ENCODE measurements at places on chromosomes 2 and 18.

DNA sequence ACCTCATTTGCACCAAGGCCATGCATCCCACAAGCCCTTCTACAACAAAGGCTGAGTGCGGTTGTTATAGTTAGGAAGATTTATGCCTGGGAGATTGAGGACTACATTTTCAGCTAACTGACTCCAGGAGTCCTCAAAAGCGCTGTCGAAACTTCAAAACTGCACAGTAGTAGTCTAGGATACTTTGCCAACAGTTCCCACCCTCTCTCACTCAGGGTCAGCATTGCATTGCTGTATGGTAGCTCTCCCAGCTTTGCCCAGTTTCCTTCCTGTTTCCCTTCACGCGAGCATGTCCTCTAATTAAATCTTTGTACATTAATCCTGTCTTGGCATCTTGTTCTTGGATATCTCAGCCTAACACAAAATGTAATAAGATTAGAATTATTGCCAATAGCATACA lies 420.6 kb upstream of the UBE2E3 start:
- ATAC-seq: no peak

GRCh38 chr18:78883501-78883900 lies 96.1 kb upstream of the SALL3 start:
- ATAC-seq: no peak

GRCh38 chr2:118811514-118812115 lies 35.8 kb downstream of the EN1 start:
- ATAC-seq: no peak

GRCh38 chr2:145484448-145485097 lies 964.7 kb upstream of the ZEB2 start:
- peak; percentile 64 for ATAC-seq

- ATAC-seq: no peak
Measured at GRCh38 chr2:100110614-100111000, 31.8 kb downstream of the AFF3 start.

DNA sequence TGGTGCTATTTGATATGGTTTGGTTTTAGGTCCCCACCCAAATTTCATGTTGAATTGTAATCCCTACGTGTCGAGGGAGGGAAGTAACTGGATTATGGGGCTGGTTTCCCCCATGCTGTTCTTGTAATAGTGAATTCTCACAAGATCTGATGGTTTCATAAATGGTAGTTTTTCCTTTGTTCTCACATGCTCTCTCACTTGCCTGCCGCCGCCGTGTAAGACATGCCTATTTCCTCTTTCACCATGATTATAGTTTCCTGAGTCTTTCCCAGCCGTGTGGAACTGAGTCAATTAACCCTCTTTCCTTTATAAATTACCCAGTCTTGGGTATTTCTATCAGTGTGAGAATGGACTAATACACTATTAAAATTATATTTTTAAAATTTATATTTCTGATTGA lies 7.3 kb downstream of the DIS3L2 start:
- ATAC-seq: no peak

GRCh38 chr2:126995621-126996377 lies 97.1 kb downstream of the TEX51 start:
- no peak for ATAC-seq

DNA sequence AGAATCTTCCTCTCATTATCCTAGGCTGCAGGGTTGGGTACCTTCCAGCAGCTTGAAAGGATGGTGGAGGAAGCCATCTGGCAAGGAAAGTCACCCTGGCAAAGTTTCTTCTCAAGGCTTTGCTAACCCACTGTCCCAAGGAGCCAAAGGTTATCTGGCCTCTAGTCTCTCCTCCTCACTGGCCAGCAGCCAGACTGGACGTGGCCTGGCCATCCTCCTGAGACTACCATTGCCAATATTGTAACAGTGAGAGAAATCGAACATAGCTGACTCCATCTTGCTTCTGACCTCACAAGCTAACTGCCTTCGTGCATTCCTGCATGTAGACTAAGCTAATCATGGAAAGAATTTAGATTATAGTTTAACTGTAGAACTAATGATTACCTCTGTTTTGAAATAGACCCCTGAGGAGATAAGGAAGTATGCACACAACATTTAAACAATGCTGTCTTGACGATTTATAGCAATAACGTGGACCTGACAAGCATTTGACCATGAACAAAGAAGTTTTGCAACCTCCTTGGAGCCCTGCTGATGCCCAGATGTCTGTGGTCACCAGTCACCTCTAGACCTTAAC lies 7.8 kb upstream of the ANXA4 start:
- ATAC-seq: no peak

DNA sequence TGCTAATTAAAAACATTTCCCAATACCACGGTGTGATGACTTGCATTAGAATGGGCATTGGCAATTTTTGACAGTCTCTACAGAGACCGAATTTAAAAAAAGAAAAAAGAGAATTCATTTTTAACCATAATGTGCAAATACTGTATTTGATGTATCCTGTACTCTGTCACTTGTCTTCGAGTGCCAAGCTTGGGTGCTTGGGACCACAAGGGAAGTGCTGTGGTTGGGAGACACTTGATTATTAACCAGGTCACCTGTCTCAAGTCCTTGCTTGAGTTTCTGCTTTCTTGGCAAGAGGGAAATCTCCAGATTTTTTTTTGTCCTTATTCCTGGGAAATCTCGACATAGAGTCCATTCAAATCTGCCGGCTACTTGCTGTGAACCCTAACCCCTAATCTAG lies 209.0 kb downstream of the MC4R start:
- no peak for ATAC-seq

DNA sequence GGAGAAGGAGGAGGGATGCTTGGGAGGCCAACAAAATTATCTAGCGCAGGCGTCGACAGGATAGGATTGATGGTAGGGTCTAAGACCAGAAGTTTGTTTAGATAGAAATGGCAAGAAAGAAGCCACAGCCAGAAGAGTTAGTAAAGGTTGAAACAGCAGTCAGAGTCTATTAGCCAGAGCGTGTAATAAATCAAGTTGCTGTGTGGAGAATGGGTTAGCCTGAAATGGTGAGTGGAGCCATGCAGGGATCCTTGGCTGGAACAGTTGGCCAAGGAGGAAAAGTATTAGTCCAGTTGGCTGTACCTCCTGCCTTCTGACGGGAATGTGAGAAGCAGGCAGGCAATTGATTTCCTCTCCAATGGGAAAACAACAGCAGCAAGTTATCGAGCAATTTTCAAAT lies 190.7 kb upstream of the CCDC68 start:
- no peak for ATAC-seq

- ATAC-seq: no peak
Measured at GRCh38 chr18:45496741-45497140, 118.5 kb upstream of the SLC14A2 start.

DNA sequence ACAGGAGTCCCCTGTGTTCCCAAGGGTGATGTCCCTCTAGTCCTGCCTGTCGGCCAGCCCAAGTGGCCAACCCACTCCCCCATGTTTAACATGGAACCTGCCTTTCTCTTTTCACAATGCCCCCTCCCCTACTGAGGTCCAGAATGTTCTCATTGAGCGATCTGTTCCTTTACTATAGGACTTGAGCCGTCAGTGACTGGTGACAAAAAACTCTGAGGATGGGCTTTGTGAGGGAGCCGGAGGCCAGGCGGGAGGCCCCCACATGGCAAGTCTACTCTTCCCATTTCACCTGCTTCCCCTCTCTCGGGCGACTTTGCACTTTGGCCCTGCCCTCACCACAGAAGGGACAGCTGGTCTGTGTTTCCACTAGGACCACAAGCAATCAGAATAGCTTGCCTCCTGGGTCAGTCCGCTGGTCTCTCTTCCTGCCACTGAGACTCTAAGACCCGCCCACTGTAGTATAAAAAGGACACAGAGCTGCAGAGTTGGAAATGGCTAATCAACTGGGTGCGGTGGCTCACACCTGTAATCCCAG lies 146.5 kb upstream of the RAB12 start:
- no peak for ATAC-seq
